ENCODE measurements at places on chromosomes 12 and 14.

- DNase-seq: no peak
These were observed 5.3 kb upstream of the PLEKHG3 start for GRCh38 chr14:64698903-64699302.

GRCh38 chr12:46892887-46893286 is 67.1 kb upstream of the SLC38A4 start:
- no peak for DNase-seq

DNA sequence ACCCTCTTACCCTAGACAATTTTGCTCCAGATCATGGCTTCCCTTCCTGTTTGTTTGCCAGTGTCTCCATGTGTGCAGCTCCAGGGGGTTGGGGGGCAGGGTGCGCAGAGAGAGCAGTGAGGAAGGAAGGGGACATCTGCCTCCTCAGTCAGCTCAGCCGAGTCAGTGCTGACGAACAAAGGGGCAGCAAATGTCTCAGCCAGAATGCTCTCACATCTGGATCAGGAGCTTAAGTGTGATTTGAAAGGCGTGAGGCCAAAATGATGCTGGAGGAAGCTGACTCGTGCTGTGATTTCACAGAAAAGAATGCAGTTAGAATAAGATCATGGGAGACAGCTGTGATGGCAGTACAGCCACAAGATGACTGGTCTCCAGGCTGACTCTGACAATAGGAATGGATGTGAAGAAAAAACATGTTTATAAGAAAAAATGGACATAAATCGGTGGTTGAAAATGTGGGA is 27.1 kb upstream of the CDK17 start:
- peak; percentile 20 for DNase-seq

DNA sequence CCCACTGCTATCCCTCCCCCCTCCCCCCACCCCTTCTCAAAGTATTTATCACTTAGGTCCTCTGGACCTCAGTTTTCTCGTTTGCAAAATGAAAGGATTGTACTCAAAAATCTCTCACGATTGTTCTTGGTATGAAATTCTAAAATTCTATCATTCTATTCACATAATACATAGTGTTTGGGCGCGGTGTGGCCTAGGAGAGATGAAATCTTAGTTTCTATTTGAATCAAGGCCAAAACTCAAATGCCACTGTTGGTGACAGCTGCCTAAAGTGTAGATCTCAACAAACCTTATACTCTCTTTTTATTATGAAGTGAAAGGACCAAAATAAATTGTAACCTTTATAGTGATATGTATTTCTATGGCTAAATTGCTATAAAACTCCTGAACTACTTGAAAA is 23.7 kb upstream of the YAF2 start:
- DNase-seq: no peak

GRCh38 chr14:104314251-104314941 is 176.0 kb downstream of the KIF26A start:
- no peak for DNase-seq

DNA sequence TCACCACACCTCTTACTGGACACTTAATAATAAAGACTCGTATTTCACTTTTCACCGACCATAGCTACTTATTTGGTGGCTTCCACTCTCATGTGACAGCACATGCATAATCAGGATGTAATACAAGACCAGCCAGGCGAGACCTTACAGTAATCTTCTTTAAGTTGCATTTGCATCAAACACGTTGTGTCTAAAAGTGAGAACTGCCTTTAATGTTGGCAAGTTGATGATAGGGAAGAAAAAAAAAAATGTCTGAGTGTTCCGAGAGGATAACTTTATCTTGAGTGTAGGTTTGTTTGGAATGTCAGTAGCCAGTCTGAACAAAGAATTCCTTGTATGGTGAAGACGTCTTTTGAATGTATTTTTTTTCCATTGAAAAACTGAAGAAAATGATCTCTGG is 440.4 kb downstream of the ADAMTS20 start:
- no peak for DNase-seq

GRCh38 chr12:116606397-116606796 is 47.2 kb downstream of the MAP1LC3B2 start:
- no peak for DNase-seq

GRCh38 chr12:3201339-3202051 is 124.3 kb downstream of the TSPAN9 start:
- DNase-seq: no peak

DNA sequence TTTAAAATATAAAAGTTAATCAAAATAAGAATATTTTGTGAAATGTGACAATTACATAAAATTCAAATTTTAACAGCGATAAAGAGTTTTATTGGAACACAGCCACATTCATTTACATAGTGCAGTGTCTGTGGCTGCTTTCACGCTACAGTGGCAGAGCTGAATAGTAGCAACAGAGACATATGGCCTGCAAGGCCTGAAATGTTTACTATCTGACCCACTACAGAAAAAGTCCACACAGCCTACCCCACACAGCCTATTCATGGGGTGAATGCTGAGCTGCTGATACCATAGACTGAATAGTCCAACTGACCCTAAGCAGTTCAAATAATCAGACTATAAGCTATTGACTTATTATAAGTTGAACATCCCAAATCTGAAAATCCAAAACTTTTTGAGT is 13.2 kb downstream of the GNS start:
- no peak for DNase-seq

GRCh38 chr12:117903110-117903840 is 65.5 kb downstream of the KSR2 start:
- DNase-seq: no peak

DNA sequence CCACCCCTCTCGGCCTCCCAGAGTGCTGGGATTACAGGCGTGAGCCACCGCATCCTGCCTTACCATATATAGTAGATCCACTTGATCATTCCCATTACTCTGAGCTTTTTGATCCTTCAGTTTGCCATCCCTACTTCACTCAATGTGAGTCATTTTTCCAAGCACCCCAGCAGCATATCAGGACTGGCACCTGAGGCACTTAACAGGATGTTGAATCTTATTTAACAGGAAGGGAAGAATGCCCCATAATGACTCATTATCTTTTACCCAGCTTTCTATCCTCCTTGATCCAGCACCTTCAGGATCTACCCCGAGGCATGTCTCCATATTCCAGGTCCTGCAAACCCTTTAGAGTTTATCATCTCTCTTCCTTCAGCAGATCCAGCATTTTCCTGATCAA is 84.9 kb upstream of the CMKLR1 start:
- no peak for DNase-seq

DNA sequence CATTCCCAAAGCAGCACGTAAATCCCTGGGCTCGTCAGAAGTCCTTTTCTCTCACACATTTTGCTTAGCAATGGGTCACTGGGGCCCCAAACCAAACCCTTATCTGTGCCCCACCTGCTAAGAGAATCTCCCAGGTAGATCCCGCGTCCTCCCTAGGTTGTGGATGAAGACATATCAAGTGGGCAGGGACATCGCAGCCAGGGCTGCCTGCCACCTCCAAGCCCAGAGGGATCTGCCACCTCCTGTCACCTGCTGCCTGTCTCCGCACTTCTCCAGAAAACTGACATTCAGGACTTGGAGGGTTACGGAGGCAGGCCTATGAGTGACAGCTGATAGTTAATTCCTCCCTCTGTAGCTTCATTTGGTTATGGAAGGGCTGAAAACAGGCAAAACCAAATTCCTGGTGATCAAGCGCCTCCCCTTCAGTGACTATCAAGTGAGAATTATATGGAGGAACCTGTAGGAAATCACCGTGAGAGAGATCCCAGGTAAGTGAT is 19.5 kb downstream of the BCL11B start:
- no peak for DNase-seq

GRCh38 chr14:76882651-76883050 is 56.4 kb downstream of the LRRC74A start:
- no peak for DNase-seq

DNA sequence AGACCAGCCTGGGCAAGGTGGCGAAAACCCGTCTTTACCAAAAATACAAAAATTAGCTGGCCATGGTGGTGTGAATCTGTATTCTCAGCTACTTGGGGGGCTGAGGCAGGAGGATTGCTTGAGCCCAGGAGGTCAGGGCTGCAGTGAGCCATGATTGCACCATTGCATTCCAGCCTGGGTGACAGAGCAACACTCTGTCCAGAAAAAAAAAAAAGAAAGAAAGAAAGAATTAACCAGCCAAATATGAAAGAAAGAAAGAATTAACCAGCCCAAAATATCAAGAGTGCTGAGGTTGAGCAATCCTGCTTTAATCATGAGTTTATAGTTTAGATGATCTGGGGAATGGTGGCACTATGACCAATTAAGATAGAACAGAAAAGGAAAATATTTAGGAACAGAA is 3.5 kb upstream of the ACTN1 start:
- no peak for DNase-seq

DNA sequence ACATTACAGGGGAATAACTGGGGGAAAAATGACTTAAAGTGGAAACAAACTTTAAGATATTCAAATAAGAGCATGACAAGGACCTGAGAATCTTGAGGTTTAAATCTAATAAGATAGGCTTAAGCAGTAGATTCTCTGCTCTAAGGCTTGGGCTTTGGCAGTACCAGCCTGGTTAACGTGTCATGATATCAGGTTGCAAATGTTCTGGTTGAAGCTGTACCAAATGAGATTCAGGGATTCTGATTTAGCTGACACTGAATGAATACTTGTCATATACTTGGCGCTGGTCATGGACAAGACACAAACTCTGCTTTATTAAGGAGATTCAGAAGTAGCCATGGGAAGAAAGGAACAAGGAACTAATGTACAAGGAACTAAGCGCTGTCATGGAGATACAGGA is 6.1 kb downstream of the TCP11L2 start:
- DNase-seq: no peak

DNA sequence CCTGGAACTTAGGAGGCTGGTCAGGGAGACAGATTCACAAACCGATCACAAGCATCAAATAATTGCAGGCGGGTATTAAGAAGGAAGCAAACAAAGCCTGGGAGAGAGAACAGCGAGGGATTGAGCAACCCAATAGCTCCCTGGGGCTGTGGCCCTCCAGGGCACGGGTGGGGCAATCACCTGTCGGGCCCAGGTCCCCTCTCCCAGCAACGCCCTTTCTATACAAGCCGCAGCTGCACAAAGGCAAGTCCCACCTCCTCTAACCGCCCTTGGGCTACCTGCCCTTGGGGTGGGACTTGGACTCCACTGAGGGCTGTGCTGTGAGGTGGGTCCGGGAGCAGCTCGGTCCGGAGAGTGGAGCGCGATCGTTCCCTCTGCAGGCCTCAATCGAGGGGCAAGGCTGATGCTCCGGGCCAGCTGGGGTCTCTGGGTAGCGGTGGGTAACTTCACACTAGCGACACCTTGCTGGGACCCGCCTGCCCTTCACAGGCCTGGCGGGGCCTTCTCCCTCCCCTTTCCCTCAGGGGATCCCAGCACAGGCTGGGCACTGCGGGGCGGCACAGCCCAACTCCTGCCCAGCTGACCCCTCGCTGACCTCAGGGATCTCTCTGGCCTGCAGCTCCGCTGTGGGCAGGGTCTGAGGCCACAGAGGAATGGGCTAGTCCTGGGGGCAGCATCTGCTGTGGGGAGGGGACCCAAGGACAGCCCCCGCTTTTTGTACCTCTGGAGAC is 8.0 kb downstream of the PHB2 start:
- no peak for DNase-seq

DNA sequence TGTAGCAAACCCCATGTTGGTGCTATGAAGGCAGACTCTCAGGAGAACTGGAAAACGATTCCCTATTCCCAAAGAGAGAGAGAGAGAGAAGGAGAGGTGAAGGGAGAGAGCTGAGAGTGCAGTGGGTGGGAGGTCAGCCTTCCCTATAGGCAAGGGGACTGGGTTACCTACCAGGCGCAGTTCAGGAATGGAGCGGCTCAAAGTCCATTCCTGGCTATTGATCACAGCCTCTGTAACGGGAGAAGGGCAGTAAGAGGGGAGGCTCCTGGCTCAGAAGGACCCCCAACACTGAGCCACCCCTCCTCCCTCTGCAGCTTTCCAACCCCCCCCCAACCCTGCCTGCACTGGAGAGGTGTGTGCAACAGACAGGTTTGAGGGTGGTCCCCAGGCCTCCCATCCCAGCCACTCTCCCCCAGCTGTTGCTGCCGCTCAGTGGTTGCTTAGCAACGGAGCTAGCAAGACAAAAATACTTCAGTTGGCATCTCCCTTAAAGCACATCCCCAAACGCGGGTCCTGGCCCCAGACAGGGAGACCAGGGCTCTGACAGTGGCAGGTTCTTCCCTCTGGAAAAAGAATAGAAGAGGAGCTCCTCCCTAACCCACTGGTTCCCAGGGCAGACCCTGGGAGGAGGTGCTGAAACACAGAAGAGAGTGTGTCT is 3.2 kb downstream of the AGAP2 start:
- no peak for DNase-seq

DNA sequence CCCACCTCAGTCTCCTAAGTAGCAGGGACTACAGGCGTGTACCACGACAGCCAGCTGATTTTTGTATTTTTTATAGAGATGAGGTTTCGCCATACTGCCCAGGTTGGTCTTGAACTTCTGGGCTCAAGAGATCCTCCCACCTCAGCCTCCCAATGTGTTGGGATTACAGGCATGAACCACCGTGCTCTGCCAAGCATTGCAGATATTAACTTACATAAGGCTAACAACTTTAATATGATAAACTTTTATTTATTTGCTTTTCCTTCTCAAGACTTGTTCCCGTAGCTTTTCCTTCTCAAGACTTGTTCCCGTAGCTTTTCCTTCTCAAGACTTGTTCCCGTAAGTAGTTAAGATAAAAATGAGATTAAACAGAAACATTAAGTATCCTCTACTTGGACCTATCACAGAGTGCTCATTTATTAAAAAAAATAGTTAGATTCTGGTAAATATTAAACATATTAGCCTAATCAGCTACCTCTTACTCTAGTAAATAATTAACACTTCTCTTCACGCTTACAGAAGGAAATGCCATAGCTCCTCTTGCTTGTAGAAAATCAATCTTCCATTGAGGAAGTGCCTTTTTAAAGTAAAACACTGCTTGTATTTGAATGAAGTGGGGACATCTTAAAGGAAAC is 157.7 kb upstream of the KITLG start:
- DNase-seq: no peak

- DNase-seq: no peak
These were observed 457.0 kb downstream of the PCNX1 start for GRCh38 chr14:71363946-71364925.

GRCh38 chr12:77682488-77682887 is 148.2 kb upstream of the NAV3 start:
- DNase-seq: no peak

- DNase-seq: no peak
These were observed 239.3 kb downstream of the TRHDE start for GRCh38 chr12:72511498-72511897.

DNA sequence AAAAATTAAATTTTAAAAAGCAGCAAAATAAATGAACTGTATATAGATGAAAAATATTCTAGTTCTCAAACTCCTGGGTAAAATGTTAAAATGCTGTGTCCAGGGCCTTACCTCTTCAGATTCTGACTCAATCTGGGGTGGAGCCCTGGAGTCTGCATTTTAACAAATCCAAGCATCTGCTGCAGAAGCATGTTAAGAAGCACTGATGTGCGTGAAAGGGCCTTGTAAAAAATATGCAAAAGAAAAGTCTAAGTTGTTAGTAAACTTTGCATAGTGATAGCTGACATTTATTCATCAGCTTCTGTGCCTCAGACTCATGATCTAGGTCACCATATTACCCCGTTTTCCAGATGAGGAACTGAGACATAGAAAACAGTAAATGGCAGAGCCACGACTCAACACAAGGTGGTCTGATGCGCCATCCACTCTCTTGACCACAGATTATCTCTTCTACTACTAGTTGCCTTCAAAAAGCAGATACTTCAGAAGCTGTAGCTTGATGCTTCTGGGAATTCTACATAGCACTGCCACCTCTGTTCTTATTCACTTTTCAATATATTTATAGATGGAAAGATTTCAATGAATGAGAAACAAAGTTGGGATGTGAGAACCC is 28.0 kb upstream of the PTCSC3 start:
- no peak for DNase-seq

All from thoracic aorta (tissue), 2 donors.